ENCODE measurements at places on chromosomes 7 and 10.
A peak's percentile ranks its signal among the peaks of the same experiment; 100 is the strongest.

DNA sequence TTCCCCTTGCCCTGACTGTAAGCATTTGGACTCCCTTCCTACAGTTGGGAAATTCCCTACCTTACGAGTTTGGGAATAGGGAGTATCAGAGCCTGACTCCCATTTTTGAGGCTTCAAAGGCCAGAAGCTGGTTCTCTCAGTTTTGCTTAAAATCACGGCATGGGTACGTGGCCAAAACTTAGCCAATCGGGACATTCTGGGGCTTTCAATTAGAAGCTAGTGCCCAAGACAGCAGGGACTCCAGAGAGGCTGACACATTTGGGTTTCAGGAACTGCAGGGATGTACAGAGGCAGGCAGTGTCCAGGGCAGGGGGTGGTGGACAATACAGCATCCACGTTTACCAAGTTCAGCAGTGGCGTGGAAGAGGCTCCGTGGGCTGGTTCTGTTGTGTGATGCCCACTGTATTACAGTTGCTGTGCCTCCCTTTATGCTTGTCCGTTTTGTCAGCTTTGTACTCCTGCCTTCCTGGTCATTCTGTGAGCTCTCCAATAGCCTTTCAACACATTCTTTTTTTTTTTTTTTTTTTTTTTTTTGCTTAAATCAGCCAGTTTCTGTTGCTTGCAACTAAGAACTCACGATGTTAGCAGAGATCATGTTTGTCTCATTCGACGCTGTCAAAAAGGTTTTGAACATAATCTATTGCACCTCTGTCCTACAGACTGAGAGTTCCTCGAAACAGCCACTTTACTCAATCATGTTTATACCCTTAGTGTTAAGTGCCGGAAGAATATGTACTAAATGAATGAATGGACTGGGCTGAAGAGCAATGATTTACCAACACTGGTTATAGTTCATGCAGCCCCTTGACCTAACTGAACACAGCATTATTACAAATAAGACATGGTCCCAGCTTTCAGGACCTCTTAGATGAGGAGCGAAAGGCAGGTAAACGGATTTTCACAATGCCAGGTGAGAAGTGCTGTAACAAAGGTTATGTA is 1.1 kb downstream of the GGCT start:
- DNase-seq = no peak

DNA sequence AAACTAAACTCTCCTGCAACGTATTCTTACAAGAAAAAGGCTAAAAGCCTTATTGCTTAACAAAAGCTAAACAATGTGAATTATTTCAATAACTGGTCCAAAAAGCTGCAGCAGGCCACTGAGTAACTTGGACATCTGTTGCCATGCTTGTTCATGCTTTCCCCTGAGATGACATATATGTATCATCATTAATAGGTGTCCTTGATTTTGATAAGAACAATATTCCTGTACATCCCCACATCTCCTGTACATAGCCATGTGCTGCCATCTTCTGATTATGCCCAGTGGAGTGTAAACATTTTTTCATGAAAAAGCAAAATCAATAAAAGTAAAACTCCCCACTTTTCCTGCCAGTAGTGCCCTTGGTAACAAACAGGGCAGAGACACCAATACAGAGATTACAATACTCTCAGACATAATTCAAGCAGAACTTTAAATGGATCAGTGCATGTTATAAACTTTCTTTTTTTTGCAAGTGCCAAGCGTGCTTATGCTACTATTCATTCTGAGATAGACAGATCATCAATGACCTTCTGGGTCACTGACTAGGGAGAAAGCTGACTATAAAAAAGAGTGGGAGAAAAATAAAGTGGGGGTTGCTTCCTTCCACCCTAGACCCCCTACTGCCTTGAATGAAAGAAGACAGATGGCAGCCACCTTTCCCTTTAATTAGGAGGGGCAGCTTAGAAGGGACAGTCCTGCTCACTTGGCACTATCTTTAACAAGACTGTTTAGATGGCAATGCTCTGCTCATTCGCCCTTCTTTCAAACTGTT is 205.5 kb upstream of the KLF14 start:
- no peak for DNase-seq

DNA sequence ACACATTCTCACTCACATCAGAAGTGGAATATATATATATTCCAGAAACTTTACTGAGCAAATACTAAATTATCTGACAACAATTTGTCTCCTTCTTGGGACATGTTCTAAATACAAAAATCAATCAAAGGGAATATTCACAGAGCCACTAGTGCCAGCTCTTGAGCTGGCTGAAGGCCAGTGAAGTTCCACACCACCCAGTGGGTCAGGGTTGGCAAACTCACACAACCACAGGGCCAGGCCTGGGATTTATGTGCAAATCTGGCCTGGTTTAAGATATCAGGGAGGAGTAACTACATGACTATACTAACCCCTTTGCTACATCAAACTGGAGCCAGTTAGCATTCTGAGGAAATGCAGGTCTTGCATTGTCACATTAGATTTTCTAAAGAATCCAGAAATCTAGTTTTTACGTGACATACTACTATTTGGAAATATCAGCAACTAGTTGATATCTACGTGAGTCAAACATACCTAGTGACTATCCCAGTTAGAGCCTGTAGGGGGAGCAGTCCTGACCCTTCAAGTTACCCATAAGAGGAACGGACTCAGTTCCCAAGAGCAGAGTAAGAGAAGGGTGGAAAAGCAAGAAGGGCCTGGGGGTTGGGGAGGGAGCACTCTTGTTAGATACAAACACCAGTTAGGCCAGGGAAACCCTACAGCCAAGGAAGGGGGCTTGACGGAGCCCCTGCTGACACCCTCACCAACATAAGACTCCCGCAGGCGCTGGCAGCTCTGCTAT is 600.4 kb downstream of the KCNMA1 start:
- no peak for DNase-seq

- no peak for DNase-seq
These were observed 26.6 kb downstream of the ZNF775 start for GRCh38 chr7:150405584-150406311.

GRCh38 chr7:79563821-79564522 is 110.5 kb upstream of the MAGI2 start:
- DNase-seq = no peak

- no peak for DNase-seq
These were observed 51.2 kb upstream of the LAMB4 start for GRCh38 chr7:108181073-108181985.

DNA sequence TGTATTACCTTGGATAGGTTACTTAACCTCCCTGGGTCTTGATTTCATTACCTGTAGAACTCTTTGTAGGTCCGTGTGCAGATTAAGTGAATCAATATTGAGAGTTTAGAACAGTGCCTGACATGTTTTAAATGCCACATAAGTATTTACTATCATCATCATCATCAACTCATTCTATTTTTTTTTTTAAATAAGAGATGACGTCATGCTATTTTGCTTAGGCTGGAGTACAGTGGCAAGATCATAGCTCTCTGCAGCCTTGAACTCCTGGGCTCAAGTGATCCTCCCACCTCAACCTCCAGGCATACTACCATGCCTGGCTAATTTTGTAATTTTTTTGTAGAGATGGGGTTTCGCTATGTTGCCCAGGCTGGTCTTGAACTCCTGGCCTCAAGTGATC is 132.0 kb upstream of the FZD8 start:
- no peak for DNase-seq

DNA sequence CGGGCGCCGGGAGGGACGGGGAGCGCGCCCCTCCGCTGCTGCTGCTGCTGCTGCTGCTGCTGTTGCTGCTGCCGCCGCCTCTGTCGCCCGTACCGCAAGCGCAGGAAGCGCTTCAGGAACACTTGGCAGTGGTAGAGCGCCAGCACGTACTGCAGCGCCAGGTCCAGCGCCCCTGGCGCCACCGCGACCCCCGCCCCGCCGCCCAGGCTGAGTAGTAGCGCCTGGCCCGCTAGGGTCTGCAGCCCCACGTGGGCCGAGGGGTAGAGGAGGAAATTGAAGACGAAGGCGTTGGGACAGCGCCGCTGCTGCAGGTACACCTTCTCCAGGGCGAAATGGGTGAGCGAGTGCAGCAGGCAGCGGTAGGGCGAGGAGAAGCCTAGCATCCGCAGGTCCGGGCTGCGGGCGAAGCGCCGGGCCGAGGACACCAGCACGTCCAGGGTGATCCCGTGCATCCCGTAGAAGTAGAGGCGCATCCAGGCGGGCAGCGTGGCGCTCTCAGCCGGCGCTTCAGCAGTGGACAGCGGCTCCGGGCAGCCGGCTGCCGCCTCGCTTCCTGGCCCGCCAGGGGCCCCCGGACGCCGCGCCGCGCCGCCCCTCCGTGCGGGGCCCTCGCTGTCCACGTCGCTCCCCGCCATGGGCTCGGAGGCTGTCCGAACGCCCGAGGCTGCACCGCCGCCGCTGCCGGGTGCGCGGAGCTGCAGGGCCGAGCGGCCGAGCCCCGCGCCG is at the start of gene TMEM229A:
Gene TMEM229A, minus strand, starts transcription at position 699 of the 726 bp plus-strand sequence. Its CDS starts 64 bp downstream, at position 635.
- peak; percentile 23 for DNase-seq

- DNase-seq = no peak
These were observed 130.9 kb downstream of the SND1 start for GRCh38 chr7:127782654-127783559.

DNA sequence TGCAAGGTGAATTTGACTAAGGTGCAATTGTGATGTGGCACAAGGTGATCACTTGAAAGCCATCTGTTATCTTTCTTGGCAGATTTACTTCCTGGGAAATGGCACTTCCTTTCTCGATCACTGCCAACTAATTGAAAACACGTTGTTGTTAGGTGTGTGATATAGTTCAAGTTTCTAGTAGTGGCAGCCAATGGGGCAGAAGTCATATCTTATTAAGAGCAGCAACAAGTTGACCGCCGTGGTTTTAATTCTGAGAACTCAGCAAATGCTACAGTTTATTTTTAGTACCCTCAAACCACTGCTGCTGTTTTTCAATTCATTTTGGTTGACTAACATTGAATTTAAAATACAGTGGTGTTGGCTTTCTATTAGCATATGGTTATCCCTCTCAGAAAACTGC is 1.6 kb downstream of the CHN2 start:
- no peak for DNase-seq

DNA sequence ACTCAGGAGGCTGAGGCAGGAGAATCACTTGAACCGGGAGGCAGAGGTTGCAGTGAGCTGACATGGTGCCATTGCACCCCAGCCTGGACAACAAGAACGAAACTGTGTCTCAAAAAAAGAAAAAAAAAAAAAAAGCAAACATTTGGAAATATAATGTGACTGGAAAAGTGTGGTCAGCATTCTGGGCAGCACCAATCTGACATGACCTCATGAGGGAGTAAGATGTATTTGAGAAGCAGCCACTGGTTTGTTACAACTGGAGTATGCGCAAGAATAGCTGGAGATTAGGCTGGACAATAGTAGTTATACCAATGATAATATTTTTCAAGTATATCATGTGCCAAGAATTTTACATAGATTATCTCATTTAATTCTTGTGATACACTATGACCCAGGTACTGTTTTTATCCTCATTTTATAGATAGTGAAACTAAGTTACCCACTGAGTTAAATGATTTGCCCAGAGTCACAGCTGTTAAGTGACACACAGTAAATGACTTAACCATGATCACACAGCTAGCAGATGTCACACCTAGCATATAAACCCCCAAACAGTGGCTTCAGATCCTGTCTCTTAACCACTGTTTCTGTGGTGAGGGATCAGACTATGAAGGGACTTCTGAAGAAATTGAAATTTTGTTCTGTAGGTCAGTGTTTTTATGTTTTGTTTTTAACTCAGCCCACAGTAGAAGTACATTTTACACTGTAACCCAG is 11.1 kb downstream of the MCU start:
- DNase-seq = no peak

GRCh38 chr7:103660455-103661371 is 214.7 kb upstream of the SLC26A5 start:
- DNase-seq = no peak

- no peak for DNase-seq
These were observed 40.0 kb downstream of the ZCCHC24 start for GRCh38 chr10:79405221-79405994.

- DNase-seq = no peak
These were observed 398.2 kb upstream of the NFE2L3 start for GRCh38 chr7:25753837-25754236.

DNA sequence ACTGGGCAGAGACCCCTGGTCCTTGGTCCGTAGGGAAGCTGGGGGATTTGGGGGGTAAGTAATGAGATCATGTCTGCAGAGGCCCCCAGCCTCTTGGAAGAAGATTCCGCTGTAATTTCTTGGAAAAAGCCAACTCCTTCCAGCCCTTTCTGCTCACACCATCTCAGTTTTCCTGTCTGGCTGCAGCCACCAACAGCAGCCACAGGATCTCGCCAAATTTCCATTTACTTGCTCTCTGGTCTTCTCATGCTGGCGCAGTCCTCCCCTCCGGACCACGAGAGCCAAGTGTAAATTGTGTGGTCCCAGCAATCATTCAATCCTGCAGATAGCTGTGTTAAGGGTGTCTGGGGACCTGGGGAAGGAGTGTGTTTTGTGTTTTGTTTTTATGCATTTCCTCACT is 49.6 kb downstream of the ASB13 start:
- no peak for DNase-seq

- DNase-seq = no peak
These were observed 23.3 kb downstream of the SFRP4 start for GRCh38 chr7:37893359-37893758.

- DNase-seq = no peak
These were observed 21.4 kb downstream of the HKDC1 start for GRCh38 chr10:69241575-69241974.

GRCh38 chr10:6212806-6213205 is 10.1 kb downstream of the PFKFB3 start:
- no peak for DNase-seq

DNA sequence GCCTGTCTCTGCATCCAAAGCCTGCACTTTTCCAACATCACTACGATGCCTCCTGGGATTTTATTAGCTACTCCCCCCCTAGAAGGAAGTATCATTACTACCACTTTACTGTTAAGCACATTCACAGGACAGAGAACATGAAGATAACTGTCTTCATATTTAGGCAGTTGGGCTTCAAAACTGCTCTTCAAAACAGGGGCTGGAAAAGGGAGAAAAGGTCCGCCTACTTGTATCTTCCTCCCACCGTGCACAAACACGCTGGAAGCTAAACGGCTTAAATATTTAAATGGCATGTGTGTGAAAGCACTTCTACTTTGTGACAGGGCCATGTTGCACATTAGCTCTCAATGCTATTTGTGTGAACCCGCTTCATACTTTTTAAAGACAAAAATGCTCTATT is 999 bp downstream of the ITIH5 start:
- no peak for DNase-seq

GRCh38 chr7:158970132-158970531 is 113.8 kb downstream of the DYNC2I1 start:
- no peak for DNase-seq

DNA sequence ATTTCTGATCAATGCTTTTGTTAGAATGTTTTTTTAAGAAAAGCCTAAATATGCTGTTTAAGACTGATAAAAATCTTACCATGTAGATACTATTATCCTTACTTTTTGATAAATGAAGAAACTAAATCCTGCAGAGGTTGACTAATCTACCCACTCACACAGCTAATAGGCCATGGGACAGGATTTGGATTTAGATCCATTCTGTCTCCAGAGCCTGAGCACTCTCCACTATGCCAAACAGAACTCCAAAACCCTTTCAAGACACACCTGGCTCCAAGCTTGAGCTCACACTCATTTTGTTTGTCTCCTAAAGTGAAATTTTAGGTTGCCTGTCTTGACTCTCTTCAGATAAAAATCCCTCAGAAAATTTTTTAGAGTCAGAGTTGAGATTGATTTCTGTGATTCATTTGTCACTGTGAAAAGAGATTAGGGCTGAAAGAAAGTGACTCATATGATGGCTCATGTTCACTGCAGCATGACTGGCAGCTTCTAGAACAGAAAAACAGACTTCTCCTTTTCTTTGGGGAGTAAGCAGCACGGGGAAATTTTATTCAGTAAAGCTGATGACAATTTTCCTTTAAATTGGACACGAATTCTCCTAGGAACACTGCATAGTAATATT is 132.3 kb upstream of the POT1 start:
- DNase-seq = no peak

- DNase-seq = no peak
These were observed 170.4 kb downstream of the WNT2 start for GRCh38 chr7:117152213-117153007.
